ENCODE measurements at places on chromosomes 2 and 18.

- no peak for DNase-seq
These were observed 96.6 kb downstream of the ALPK2 start for GRCh38 chr18:58532298-58532697.

GRCh38 chr2:159941729-159942128 is 120.7 kb downstream of the PLA2R1 start:
- DNase-seq, result no peak

DNA sequence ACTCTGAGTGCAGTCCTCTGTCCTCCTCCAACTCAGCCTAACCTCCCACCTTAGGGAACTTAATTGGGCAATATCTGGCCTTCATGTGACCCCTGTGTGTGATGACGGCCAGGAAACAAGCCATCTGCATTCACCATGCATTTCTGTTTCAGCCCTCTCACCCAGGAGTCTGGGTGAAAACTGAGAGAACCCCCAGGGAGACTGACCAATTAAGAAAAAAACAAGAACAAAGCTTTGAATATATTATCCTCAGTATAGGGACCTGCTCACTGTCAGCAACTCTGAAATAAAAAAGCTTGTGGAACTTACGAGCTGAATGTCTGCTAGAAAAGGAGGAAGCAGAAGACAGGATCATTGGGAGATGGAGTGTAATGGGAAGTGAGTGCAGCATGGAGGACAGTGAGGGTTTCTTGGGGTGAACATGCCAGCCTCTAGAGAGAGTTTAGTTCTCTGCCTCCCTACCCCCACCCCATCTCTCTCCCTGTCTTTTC is 9.5 kb downstream of the MAPRE2 start:
- no peak for DNase-seq

DNA sequence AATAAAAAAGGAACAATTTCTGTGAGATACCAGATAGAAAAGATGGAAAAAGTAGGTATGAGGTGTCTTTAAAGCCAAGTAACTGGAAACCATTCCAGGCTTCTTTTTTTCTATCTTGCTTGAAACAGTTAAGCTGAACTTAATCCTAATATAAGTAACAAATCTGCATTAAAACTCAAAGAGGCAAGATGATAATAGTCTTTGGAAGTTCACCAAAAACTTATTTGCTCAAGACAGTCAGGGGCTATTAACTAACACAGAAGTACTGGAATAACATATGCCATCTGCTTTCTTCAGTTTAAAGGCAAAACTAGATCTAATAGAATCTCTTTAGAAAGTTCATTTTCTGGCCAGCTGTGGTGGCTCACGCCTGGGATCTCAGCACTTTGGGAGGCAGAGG is 18.8 kb downstream of the PDIA6 start:
- no peak for DNase-seq

DNA sequence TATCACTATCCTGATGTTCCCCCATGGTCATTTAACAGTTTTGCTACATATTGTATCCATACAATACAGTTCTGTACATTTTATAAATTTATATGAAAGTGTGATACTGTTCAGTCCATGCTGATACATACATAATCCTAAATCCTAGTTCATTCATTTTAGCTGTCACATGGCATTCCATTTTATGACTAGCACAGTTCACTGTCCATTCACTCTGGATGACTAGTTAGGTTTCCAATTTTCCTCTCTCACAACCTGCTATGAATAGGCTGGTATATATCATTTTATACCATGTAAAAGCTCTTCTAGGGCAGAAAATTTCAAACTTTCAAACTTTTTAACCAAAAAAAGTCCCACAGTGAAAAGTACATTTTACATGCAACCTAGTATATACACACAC is 15.2 kb downstream of the SMAD2 start:
- no peak for DNase-seq

DNA sequence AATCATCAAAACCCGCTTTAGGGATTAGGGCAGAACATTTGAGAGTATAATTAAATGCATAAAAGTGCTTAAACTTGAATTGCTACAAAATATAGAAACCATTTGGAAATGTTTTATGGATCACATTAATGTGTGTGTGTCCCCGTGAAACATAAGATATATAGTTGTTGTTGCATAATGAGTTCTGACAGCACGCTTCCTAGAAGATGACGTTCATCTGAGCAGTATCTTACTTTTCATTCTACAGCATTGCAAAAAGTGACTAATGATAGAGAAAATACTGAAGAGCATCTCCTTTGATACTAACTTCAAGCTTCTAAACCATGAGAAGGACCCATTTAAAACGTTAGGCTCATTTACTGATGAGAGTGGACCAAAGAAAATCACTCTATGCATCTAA is 63.7 kb downstream of the SLC8A1 start:
- no peak for DNase-seq

DNA sequence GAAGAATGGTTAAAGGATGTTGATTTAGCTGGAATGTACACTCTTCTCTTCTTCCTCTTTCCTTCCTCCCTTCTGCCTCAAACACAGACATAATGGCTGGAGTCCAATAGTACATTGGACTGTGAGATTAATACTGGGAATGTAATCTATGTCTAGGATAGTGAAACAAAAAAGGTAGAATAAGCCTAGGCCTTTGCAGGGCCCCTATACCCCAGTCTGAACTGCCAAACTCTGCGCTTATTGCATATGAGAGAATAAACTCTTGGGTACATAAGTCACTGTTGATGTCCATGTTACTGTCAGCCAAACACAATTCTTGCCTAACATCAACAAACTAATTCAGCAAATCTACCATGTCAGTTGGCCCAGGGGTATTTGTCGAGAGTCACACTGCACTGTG is 29.7 kb upstream of the CCDC150 start:
- no peak for DNase-seq

DNA sequence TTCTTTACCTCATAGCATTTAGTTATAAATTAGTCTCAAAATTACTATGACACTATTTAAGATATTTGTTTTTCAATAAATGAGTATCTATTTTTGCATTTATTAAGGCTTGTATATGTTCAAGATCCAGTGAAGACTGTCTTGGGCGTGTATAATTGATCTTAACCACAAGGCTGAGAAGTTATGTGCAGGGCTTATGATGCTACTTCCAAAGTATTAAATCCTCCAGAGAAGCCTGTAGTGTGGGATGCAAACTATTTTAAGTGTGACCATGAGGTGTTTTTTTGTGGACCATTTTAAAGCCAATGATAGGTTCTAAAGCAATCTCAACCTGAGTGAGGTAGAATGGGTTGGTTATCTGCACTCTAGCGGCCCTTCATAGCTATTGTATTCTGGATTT is 219.9 kb downstream of the ZNF407 start:
- DNase-seq, result no peak

DNA sequence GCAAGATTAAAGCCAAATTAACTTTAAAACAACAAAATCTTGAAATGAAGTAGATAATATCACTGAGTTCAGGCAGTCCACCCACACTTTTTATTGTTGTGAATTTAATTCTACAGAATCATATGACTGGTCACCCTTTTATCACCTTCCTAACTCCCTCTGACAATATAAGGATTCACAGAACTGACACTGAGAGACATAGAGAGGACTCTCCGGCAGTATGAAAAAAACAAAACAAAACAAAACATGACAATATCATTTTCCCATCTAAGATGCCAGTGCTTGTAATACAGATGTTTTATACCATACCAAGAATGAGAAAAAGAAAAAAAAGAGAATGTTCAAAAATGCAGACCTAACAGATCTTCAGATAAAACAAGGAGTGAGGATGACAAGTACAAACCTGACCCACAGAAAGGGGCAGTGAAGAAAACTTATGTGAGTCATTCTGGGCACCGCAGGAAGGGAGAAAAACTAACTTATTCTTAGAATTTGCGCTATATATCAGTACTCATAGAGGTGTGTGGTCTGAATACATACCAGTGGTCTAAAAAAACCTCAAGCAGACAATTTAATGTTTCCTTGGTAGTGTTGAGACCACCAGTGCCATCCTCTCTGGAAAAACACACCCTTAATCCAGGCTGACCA is 136.6 kb downstream of the ZAP70 start:
- no peak for DNase-seq

DNA sequence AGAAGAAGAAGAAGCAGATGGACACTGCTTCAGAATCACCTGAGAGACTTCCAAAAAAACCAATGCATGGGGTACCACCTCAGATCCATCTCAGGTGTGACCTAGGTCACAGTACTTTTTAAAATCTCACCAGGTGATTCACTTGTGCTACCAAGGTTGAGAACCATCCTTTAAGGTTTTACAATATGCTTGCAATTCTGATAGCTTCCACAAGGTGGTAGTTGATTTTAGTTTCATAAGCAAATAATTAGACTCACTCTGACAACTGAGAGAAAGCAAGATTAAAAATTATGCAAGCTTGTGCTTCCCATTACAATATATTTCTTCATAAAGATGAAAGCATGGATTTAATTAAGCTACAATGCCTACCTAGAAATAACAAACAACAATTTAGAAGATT is 355.1 kb downstream of the EN1 start:
- DNase-seq, result no peak

GRCh38 chr2:181250691-181251090 is 206.5 kb upstream of the ITGA4 start:
- no peak for DNase-seq

All from activated T-helper 1 cell treated with Interleukin-2 at 50 U/mL for 16 hours (primary cell).